ENCODE measurements at places on chromosomes 3 and 15.

GRCh38 chr3:179036626-179037300 is 34.8 kb downstream of the ZMAT3 start:
- DNase-seq, result no peak

- no peak for DNase-seq
These were observed 357.0 kb upstream of the ICE2 start for GRCh38 chr15:60835974-60836373.

DNA sequence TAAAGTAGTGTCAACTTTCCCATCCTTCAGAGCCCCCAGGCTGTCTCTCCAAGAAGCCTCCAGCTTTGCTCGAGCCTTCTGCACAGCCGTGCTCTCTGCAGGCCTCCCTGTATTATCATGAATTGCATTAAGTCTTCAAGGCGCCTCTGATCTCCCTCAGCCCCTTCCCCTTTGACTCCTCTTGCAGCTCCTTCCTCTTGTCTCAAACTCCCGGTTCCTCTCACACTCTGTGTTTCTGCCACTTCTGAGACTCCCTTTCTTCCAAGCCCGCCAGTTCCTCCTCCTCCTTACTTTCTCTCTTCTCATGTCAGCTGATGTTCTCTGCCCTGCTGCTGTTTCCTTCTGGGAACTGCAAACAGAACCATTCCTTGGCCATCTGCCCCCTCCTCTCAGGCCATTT is 418.8 kb downstream of the EPHB1 start:
- no peak for DNase-seq

DNA sequence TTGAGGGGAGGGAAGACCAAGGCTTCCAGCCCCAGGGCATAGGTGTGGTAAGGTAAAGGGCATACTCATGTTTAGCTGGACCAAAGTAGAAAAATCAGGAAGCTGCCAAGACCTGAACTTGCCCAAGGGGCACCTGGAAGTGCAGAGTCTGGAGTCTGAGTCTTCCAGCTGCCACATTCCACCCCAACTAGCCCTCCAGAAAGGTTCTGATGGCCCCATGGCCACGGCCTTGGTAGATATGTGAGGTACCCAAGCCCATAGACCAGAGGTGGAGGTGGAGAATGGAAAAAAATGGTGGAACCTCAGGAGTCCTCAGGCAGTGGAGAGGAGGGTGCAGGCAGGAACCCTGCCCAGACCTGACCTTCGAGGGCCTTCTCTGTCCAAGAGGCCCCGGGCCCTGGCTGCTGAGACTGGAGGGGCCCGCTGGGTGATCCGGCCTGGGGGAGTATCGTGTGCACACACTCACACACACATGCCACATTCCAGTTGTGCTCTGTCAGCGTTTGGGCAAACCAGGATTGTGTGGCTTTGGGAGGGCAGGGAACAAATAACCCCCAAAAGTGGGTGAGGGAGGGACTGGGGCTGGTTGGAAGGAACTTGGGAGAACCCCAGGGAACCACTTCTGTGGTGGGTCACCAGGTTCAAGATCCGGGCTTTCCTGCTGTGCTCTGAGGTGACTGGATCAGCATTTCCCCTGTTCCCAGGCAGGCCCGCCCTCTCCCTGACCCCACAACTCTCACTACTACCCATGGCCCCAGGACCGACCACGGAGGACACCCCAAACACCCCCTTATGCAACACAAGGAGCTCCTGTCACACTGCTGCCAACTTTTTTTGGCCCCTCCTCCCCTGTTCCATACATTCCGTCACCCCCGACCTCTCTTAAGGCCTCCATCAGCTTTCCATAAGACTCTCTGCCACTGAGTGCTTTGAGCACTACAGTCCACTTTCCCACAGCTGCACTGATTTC is 11.6 kb downstream of the MYL3 start:
- no peak for DNase-seq

DNA sequence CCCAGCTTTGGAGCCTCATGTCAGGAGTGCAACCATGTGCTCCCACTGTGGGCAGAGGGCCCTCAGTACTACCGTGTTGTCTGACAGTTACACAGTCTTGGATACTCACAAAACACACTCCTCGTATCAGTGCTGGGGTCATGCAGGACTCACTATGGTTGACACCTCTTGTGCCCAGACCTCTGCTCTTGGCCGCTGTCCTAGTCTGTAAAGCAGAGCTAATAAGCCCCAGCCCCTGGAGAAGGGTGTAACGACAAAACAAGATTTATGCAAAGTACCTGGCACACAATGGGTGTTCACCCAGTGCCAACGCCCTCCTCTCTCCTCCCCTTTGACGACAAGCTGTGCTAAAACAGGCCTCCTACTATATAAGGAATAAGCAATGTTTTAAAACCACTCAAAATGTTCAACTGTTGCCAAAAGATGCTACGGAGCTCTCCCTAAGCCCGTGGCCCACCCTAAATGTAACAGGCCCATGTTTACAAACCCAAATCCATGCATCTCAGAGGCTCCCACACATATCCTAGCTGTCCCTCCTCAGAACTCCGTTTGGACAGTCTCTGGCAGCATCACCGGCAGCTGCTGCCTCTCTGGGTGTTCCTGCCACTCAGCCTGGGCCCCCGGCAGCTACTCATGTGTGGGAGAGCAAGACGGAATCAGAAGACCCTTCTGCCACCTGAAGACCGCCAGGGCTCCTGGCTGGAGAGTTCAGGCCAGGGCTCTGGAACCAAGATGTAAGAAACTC is 65.8 kb downstream of the MRPL46 start:
- no peak for DNase-seq

DNA sequence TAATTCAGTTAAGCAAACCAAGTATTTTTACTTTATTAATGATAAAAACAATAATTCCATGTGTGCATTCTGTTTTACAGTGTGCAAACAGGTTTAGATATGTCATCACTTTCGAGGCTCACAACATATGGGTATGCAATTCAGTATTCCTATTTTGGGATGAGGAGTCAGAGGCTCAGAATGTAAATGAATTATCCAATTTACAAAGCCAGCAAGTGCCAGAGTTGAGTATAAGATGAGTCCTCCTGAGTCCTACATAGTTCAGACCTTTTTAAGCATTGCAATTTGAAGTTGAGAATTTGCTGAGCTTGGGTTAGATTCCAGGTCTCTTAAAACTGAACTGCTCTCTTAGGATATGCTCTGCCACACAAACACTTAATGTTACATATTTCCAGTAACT is 424.2 kb upstream of the ROBO2 start:
- DNase-seq, result no peak

DNA sequence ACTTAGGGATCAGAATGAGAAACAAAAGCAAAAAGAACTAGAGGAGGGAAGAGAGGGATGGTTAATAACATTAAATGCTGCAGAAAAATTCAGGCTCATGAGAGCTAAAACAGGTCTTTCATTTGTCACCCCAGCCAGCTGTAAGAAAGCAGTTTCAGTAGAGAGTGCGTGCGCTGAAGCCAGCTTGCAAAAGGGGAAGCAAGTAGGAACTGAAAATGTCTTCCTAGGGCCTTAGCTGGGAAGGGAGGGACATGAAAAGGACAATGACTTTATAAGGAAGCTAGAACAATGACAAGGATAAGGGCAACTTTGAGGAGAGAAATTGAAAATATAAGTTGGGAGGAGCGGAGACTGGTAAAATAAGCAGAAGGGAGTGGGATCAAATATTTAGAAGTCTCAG is 3.1 kb downstream of the CIAO2A start:
- DNase-seq, result peak; percentile 47

GRCh38 chr15:52301265-52301847 is 5.8 kb upstream of the MYO5C start:
- DNase-seq, result no peak
